ENCODE measurements at places on chromosomes 12 and 14.
A peak's percentile ranks its signal among the peaks of the same experiment; 100 is the strongest.

DNA sequence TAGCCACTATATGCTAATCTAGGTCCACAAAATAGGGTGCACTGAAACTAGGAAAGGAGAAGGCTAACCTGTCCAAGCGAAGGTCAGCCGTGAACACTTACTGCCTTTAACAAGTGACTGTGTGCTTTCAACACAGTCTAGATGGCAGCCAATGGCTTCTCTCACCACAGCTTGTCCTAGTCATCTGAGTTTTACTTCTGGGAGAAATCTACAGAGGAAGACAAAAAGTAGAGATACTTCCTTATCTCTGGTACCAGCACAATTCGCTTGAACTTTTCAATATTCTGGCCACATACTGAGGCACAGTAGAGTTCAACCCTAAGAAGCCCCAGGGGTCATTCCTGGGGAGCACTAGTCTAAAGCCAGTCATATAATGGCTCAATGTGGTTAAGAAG, 176.9 kb downstream of the BTG1 start:
- no peak for DNase-seq

DNA sequence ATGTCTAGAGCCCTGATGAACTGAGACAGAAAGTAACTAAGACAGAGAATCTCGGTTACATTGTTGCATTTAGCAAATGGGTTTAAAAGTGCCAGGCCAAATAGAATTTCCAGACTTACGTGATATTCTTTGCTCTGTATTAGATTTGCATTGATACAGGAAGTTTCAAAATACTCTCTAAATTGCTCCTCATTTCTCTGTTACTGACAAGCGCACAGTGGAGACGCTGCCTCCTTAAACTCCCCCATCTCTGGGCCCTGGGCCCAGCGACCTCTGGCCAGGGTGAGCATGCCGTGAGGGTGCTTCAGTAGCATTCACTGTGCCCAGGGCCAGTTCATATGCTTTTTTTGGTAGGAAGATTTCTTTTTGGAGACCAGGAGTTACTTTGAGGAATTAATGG, 22.9 kb upstream of the EVL start:
- DNase-seq = no peak

- DNase-seq = no peak
Measured at GRCh38 chr14:95529216-95529615, 5.6 kb upstream of the GLRX5 start.

- DNase-seq = peak; percentile 71
Measured at GRCh38 chr12:48814262-48815125, 3.8 kb upstream of the CACNB3 start.

GRCh38 chr14:75459099-75459741, 31.4 kb downstream of the JDP2 start:
- no peak for DNase-seq

GRCh38 chr12:25319233-25319984, 68.7 kb upstream of the KRAS start:
- DNase-seq = no peak

DNA sequence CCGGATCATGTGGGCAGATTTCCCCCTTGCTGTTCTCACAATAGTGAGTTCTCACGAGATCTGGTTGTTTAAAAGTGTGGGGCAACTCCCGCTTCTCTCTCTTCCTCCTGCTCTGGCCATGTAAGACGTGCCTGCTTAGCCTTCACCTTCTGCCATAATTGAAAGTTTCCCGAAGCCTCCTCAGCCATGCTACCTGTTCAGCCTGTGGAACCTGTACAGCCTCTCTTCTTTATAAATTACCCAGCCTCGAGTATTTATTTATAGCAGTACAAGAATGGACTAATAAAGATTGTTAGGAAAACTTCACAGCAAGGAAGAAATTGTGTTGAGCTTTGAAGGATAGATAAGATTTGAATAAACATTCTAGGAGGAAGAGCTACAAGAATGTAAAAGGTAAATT, 52.1 kb downstream of the KDM5A start:
- no peak for DNase-seq

GRCh38 chr14:73753124-73753886, 39.1 kb upstream of the PNMA1 start:
- no peak for DNase-seq

DNA sequence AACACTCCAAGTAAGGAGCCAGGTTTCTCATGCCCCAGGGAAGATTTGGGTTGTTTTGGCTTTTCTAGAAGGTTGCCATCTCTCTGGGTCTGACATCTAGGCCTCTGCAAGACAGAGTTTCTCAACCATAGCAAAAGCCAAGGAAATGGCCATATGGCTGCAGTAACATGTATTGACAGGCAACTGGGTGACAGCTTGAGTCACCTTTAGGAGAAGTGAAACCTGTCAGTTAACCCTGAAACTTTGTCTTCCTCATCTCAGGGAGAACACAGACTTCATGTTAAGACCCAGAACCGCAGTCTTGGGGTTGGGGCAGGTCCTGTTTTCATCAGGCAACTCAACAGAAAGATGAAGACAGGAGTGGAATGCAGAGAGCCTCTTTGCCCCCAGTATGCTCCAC, 46.0 kb upstream of the PLBD1 start:
- DNase-seq = no peak

DNA sequence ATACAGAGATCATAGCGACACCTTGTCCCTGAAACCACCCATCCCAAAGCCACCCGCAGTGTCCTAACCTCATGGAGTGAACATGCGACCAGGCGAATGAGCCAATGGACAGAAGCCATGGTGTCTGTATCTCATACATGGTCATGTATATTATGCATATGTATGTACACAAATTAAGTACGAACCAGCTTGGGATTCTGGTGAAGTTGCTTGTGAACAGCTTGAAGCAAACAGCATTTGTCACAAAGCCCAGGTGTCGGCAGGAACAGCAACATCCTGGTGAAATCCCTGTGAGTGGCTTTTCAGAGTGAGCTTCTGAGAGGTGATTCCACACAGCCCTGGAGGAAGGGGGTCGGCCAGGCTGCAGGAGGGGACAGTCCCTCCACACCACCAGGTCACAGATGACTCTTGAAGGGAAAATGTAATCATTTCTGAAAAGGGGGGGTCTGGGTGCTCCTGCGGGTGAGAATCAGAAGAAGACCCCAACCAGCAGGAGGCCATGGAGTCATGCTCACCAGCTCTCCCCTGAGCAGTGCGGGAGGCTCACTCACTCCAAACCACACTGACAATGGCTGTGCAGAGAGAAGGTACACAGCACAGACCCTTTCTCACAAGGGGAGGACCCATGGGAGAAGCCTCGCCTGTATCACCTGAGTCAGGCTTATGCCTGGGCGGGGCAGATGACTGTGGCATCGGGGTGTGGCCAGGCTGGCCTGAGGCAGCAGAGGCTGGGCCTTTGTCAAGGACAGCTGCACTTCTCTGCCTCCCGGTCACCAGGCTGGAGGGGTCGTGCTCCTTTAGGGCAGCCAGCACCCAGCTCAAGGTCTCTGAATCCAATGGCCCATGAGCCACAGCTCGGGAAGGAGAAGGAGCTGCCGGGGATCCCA, 14.3 kb downstream of the CHGA start:
- DNase-seq = peak; percentile 12

- no peak for DNase-seq
Measured at GRCh38 chr14:56118611-56119181, 485 bp downstream of the PELI2 start.

DNA sequence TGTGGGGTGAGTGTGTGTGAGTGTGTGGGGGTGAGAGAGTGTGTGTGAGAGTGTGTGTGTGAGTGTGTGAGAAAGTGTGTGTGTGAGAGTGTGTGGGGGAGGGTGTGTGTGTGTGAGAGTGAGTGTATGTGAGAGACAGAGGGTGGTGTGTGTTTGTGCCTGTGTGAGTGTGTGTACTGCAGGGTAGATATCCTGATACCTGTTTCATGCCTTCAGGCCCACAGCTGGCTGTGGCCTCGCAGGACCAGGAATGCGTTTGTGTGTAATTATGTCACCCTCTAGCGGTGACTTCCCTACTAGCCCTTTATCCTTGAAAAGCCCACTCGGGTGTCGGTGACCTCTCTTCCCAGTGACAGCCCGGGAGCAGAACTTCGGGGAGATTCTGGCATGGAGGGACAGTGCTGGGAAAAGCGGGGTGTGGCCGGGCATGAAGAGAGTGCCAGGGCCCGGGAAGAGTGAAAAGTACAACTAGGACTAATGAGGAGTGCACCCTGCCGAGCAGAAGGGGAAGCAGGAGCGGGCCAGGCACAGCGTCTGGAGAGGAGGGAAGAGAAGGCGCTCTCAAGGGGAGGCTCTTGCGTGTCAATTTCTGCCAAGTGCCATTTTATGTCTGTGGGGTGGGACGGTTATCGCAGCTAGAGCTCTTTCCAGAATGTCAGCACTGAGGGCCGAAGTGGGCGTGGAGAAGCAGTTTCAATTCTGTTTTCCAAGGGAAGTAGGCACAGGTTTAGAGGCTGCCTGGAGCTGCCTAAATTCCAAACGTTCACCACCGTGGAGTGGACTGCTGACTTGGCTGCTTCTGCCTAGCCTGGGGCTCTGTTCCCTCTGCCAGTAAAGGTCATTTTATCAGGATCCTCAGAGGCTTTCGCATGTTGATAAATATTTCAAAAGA, 11.0 kb upstream of the FBXL14 start:
- DNase-seq = peak; percentile 58

DNA sequence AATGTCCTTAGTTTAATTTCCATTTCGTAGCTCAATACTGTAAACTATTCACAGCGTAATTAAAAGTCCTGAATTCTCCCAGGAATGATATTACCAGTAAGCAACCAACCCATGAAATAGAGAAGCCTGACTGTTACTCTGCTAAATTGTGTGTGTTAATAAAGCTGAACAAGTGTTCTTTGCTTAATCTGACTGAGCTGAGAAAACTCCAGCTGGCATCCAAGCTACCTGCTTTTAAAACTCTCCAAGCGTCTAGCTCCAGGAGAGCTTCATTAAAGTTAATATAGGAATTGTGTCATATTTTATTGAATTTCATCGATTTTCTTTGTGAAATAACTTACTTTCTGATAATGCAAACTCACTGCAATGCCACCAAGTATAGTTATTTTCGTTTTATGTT, 524.4 kb downstream of the SLC16A7 start:
- no peak for DNase-seq

- peak; percentile 4 for DNase-seq
Measured at GRCh38 chr12:120012067-120012621, 23.1 kb downstream of the BICDL1 start.

DNA sequence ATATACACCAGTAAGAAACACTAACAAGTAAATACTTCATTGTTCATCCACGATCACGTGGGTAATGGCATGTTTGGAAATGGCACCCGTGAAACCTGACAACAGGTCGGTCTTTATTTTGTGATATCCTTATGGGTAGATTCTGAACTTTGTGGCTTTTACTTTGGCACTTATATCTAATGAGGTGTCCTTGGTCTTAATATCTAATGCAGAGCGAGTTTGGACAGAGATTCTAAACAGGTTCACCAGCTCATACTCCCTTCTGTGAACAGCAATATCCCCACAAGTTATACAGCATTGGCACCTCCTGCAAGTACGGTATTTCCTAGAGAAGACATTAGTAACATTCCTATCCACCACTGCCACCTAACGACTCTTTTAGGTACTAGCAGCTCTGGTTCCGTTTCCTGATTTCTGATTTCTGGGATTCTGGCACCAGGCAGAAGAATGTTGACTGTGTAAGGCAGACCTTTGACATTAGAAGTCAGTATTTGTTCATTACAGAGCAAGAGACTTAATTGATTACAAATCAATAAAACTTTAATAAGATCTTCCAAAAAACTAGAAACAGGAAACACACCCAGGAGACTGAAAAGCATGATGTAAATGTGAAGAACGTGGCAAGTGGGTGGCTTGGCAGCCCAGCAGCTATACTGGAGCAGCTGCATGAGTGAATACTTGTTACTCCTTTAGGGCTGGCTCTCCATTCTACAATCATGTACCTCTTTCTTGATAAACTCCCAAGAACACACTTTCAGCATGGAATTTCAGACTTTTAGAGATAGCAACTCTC, 2.5 kb downstream of the ANG start:
- DNase-seq = peak; percentile 47

- DNase-seq = no peak
Measured at GRCh38 chr14:91351512-91351862, 66.1 kb downstream of the CCDC88C start.

DNA sequence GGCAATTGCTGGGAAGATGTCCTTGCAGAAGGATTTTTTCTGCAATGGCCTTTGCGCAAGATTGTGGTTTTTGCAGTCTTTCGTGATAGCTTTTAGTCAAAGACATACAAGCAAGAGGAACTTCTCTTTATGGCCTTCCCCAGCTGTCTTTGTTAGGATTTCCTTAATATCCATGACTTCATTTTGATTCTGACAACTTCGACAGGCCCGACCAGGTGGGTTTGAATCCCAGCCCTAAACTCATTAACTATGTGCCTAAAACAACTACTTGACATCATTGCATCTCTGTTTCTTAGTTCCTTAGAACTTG, 13.3 kb upstream of the VRK1 start:
- no peak for DNase-seq

- no peak for DNase-seq
Measured at GRCh38 chr14:50874757-50875156, 2.9 kb downstream of the ABHD12B start.

DNA sequence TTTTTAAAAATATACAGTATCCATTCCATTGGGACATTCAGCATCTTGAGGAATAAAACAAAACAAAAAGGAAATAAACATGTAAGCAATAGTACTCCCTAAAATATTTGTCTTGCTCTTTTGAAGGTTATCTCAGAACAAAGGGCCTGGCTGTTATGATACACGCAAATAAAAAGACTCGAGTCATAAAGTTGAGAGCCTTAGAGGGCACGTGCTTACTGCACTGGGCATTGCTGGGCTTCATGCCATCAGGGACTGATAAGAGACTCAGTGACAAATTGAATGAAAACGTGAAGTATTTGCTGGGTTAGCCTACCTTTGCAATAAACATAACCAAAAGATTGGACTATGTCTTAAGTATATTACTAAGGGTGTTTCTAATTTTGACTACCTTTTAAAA, 118.9 kb downstream of the SLC35F4 start:
- no peak for DNase-seq

DNA sequence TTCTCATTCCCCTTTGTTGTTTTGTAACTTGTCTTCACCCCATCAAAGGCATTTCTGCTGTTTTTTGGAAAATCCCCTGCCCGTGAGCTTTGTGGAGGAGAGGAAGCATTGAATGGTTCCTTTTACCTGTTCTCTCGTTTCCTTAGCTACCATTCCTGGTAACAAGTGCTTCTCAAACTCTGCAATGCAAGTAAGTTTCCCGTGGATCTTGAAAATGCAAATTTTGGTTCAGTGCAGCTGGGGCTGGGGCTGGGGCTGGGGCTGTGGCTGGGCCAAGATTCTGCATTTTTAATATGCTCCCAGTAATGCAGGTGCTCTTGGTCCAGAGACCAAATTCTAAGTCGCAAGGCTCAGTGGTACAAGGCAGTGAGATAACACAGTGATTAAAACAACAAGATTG, 151.6 kb downstream of the TTLL5 start:
- DNase-seq = no peak

- DNase-seq = no peak
Measured at GRCh38 chr14:102389246-102389645, 26.5 kb downstream of the TECPR2 start.

DNA sequence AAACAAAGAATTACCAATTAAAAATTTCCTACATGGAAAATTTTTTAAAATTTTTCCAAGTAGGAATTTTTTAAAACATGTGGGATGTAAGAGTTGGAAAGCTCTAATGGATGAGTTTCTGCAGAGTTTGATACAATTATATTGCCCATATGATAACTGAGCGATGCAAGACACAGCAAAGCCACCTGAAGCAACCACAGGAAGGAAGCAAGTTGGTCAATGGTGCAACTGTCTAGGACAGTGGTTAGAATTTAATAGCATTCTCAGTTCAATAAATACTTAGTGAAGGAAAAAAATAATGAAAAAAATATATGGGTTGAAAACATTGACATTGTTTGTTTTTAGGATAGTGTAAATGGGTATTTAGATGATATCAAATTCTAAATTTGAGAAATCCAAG, 178.6 kb upstream of the GARIN2 start:
- no peak for DNase-seq

- no peak for DNase-seq
Measured at GRCh38 chr14:65709576-65709975, 297.0 kb downstream of the FUT8 start.
